ENCODE measurements at places on chromosomes 2 and 18. TPM values are rescaled to one million over a fixed set of nuclear protein-coding genes. Genes with fewer than 3 reads are reported as not detected.

DNA sequence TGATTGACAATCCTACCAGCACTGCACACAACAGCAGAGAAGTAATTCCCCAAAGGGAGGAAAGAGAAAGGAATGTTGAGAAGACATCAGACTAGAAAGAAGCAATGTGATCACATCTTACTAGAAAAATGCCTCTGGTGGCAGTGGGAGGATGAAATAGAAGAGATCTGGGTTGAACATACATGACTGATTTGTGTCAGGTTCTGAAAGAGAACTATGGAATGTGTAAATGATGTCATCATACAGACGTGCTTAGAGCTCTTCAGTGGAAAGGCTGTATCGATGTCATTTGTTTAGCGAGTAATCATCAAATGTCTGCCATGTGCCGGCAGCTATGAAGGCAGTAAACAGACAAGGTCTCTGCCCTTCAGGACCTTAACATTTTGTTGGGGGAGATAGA lies 24.9 kb downstream of the GORASP2 start:
- no peaks in the 10 kb centered on the region for H3K27me3 ChIP-seq
- peaks cover 91% of the 10 kb centered on the region for H3K36me3 ChIP-seq
- no peaks in the 10 kb centered on the region for H3K4me1 ChIP-seq
- DNase-seq, result no peak

DNA sequence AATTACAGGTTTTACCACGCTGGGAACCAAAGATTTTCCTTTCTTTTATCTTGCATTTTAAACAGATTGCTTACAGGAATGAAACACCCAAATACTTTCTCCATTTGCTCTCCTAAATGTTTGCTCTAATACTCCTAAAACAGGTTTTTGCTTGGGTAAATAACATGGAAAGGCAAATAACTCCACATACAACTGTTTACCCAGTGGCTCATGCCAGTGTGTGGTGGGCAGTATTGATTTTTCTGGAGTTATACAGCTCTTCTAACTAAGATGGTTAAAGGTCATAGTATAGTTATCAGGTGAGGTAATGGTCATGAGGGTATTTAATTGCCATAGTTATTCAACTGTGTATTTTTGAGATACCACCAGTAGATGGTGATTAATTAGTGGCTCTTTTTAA lies 61.2 kb upstream of the RAB27B start:
- no peak overlapping the region for H3K27ac ChIP-seq
- DNase-seq, result peak; percentile 62
- no peaks in the 10 kb centered on the region for H3K27me3 ChIP-seq
- H3K36me3 ChIP-seq, result no peaks in the 10 kb centered on the region
- H3K4me1 ChIP-seq, result peaks cover 21% of the 10 kb centered on the region

DNA sequence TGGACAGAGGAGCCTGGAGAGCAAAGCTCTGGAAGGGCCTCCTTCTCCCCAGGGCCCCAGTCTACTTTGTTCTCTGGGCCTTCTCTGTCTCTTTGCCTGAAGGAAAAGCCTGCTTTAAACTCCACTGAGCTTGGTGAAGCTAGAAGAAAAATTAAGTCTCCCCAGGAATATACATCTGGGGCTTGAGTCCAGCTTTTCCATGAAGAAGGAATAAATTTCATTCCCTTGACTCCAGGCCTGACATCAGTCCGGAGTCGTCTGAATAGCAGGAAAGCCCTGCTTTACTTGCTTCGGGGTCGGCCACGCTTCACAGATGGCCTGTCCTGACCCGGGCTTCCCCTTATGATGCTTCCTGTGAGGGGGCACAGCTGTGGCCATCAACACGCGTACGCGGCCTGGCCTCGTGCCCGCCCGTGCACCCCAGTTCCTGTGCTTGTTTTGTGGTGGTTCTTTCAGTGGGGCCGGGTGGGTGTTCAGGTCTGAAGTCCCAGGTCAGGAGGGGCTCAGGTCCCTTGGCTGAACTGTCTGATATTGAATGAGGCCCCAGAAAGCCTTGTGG lies 73.6 kb downstream of the ACOXL start:
- no peak overlapping the region for H3K27ac ChIP-seq
- peaks cover 10% of the 10 kb centered on the region for H3K27me3 ChIP-seq
- no peaks in the 10 kb centered on the region for H3K4me1 ChIP-seq
- no peak overlapping the region for H3K4me3 ChIP-seq
- no peaks in the 10 kb centered on the region for H3K36me3 ChIP-seq

DNA sequence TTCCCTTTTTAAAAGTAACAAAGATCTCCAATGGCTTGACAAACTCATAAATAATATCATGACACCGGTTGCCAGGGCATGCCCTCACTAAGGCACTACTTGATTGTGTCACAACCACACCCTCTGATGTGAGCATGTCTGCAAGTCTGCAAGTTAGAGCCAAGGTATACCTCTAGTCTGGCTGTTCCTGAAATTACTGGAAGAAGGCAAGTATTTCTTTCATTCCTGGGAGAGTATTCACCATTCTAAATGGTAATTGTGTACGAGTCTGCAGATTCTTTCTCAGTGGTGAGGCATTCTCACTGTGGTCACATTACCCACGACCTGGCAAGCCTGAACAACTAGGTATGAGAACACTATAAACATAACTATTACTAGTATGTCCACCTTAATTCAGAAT lies 25.7 kb upstream of the RNU4ATAC start:
- H3K4me1 ChIP-seq, result peaks cover 10% of the 10 kb centered on the region
- DNase-seq, result no peak
- H3K27me3 ChIP-seq, result no peaks in the 10 kb centered on the region
- H3K27ac ChIP-seq, result no peak overlapping the region

- no peaks in the 10 kb centered on the region for H3K36me3 ChIP-seq
- no peak overlapping the region for H3K27ac ChIP-seq
- no peak overlapping the region for H3K4me3 ChIP-seq
Observed at GRCh38 chr2:234405462-234405861, 91.4 kb downstream of the ARL4C start.

DNA sequence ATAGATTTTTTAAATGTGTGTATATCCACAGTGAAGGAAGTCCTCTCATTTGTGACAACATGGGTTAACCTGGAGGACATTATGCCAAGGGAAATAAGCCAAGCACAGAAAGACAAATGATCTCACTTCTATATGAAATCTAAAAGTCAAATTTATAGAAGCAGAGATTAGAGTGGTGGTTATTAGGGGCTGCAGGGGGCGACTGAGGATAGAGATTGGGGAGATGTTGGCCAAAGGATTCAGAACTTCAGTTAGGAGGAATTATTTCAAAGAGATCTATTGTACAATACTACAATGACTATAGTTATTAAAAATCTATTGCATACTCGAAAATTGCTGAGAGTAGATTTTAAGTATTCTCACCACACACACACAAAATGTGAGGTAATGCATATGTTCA lies 252.4 kb upstream of the SLC39A10 start:
- no peak overlapping the region for H3K27ac ChIP-seq
- H3K36me3 ChIP-seq, result no peaks in the 10 kb centered on the region
- no peak overlapping the region for H3K4me3 ChIP-seq
- H3K27me3 ChIP-seq, result no peaks in the 10 kb centered on the region

- no peak overlapping the region for H3K27ac ChIP-seq
- DNase-seq, result no peak
- no peaks in the 10 kb centered on the region for H3K27me3 ChIP-seq
- H3K36me3 ChIP-seq, result no peaks in the 10 kb centered on the region
- no peak overlapping the region for H3K4me3 ChIP-seq
- no peaks in the 10 kb centered on the region for H3K4me1 ChIP-seq
Observed at GRCh38 chr18:75592527-75592926, 165.0 kb upstream of the SMIM21 start.

- peak overlapping the region; percentile 96 for H3K27ac ChIP-seq
- no peaks in the 10 kb centered on the region for H3K27me3 ChIP-seq
- no peak for DNase-seq
- peak overlapping the region; percentile 92 for H3K4me3 ChIP-seq
- no peaks in the 10 kb centered on the region for H3K36me3 ChIP-seq
- H3K4me1 ChIP-seq, result peaks cover 45% of the 10 kb centered on the region
Observed at GRCh38 chr18:62524440-62525200, 1.8 kb downstream of the ZCCHC2 start.

TMEM247 gene
- total RNA-seq, result not detected

CCDC68 gene
- total RNA-seq, result 4.6 TPM

DNAH6 gene
- not detected for total RNA-seq

CYS1 gene
- not detected for total RNA-seq
